Upper lobe of right lung (tissue), 1 donor: ENCODE measurements at places on chromosomes 7 and 10. TPM values are rescaled to one million over a fixed set of nuclear protein-coding genes. Genes with fewer than 3 reads are reported as not detected.

Gene ZNF25
- total RNA-seq = 11.5 TPM

Gene IFIT1B
- not detected for total RNA-seq

- peaks cover 16% of the 10 kb centered on the region for H3K4me1 ChIP-seq
- H3K36me3 ChIP-seq = no peaks in the 10 kb centered on the region
- H3K27me3 ChIP-seq = no peaks in the 10 kb centered on the region
- no peak overlapping the region for H3K27ac ChIP-seq
These were observed 26.7 kb upstream of the CD36 start for GRCh38 chr7:80611779-80612178.

DNA sequence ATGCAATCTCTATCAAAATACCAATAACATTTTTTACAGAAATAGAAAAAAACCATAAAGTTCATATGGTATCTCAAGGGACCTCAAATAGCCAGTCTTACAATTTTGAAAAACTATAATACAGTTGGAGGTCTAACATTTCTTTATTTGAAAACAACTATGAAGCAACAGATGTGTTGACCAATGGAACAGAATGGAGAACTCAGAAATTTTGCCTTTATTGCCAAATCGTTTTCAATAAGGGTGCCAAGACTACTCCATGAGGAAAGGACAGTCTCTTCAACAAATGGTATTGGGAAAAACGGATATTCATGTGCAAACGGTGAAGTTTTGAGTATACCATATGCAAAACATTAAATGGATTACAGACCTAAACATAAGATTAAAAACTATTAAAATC, 470.8 kb upstream of the DPP6 start:
- H3K4me1 ChIP-seq = no peaks in the 10 kb centered on the region
- DNase-seq = no peak
- no peak overlapping the region for H3K27ac ChIP-seq

- peaks cover 3% of the 10 kb centered on the region for H3K27me3 ChIP-seq
- H3K36me3 ChIP-seq = no peaks in the 10 kb centered on the region
- H3K4me3 ChIP-seq = no peak overlapping the region
- H3K27ac ChIP-seq = no peak overlapping the region
- H3K4me1 ChIP-seq = no peaks in the 10 kb centered on the region
These were observed 21.0 kb downstream of the CFAP58 start for GRCh38 chr10:104374591-104374990.
